ENCODE measurements at places on chromosomes 3 and 15.

- no peak for DNase-seq
Measured at GRCh38 chr15:48833526-48834239, 22.8 kb upstream of the CEP152 start.

DNA sequence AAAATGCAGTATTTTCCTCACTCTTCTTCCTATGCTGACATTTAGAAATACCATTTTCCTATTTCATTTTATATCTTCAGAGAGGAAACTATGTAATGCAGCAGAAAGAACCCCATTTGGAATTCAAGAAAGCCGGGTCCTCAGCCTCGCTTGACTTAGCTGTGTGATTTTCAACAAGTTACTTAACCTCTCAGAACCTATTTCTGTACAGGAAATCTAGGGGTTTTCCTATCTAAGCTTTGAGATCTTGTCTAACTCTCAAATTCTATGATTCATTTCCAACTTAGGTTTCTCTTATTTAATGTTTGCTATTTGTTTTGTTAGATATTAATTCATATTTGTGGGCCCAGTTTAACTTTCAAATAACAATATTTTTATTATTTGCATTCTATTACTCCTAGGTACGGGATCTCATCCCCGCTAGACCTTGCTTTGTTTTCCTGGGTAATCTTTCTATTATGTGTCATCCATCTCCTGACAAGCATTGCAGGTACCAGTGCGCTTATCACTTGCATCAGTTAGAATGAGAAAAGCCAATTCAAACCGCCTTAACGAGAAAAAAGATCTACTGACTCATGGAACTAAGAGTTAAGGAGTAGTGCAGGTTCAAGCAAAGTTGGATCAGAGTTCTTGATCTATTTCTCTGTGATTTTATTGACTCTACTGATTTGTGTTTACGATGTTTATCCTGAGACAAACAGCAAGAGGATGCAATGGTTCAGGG lies 70.6 kb upstream of the BHLHE40 start:
- DNase-seq: no peak

DNA sequence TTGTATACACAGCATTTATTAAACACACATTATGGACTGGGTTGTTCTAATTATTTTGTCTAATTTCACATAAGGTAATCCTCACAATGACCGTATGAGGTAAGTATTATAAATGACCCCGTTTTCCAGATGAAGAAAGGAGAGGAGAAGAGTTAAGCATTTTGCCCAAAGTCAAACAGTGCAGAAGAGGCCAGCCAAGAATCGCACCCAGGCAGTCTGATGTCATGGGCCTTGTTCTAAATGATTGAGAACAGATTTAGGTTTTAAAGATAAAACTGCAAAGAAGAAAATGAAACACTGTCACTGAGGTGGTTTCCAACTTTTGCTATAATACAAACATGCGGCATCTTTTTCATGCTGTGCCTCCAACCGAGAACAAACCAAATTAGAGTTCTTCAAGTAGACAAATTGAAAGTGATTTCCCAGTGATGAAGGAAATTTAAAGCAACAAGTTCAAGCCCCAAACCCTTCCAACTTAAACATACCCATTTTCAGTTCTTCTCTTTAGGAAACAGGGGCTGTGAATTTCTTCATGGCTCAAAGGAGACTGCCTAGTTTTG lies 155.3 kb downstream of the THRB start:
- DNase-seq: no peak

DNA sequence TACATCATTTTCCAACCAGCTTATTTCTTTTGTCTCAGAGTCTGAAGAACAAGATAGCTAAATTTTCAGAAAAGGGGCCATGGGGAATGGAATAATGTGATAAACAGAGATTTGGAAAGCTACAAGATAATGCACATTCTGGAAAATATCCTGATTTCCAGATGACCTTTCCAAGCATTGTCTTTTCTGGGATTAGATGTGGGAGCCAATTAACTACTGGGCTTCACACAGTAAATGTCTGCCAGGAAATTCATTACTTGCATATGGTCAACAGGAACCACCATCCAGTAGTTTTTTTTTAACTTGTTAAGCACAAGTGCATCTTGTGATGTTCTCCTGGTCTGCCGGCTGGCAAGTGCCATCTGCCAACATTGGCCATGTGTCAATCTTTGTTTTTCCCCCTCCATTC lies 131.1 kb upstream of the BFSP2 start:
- DNase-seq: no peak

DNA sequence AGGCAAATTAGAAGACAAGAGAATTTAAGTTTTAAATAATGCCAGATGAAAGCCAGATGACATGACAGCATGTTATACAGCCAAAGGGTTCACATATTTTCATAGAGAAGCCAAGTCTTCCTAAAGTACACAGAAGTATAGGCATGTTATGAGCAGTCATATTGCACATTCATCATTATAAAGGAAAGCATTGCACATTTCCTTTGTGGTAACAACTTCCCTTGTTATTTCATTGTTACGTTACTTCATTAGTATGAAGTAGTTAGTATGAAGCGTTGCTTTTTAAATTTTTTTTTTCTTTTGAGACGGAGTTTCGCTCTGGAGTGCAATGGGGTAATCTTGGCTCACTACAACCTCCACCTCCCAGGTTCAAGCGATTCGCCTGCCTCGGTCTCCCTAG lies 4.6 kb upstream of the ABCC5 start:
- no peak for DNase-seq

GRCh38 chr3:155352900-155353490 lies 59.5 kb upstream of the STRIT1 start:
- peak; percentile 35 for DNase-seq

DNA sequence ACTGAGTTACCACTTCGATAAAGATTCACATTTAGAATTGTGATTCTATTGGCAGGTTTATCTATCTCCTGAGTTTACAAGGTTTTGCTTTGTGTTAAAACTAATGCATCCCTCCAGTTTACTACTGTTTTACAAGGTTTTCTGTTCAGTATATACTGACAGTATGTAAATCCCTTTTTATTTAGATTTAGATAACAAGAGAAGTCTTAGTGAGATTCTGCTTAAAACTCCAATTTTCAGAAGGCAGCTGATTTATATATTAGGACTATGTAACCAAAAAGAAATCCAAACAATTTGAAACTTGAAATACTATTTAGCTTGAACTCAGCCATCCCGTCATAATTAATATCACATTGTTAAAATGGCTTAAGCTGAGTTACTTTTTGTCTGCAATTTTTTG lies 619.2 kb downstream of the NAALADL2 start:
- no peak for DNase-seq

DNA sequence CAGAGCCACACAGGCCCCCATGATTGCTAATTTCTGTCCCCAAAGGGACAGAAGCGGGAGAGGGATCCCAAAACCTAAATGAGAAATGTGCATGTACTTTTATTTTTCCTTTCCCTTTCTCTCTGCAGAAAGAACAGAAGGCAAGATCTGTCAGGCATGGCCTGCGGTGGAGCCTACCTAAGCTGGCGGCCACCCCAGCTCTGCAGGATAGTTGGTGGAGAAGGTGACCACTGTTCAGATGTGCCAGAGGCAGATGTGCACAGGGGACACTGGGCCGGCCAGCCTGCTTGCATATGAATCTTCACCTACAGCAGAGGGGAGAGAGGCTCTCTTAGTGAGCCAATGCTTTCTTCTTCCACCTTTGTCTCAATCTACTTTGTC lies 2.1 kb upstream of the AMOTL2 start:
- no peak for DNase-seq

DNA sequence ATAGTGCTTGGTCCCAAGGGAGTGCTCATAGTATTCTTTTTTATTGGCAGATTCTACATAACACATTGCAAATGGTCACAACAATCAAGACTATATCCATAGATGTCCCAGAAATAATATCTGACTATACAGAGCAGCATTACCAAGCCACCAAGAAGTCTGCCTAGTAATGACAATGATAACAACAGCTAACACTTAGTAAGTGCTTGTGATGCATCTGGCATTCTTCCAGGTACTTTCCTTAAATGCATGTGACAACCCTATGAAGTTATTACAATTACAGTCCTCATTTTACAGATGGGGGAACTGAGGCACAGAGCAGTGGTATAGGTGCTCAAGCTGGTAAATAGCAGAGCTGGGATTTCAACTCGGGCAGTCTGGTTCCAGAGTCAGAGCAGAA lies 49.6 kb upstream of the ICE2 start:
- no peak for DNase-seq

GRCh38 chr3:15287565-15288330 lies 44.6 kb downstream of the SH3BP5 start:
- no peak for DNase-seq

- DNase-seq: peak; percentile 82
Measured at GRCh38 chr3:4720316-4721075, 227.3 kb downstream of the ITPR1 start.

GRCh38 chr15:42504631-42505030 lies 9.2 kb downstream of the SNAP23 start:
- no peak for DNase-seq

DNA sequence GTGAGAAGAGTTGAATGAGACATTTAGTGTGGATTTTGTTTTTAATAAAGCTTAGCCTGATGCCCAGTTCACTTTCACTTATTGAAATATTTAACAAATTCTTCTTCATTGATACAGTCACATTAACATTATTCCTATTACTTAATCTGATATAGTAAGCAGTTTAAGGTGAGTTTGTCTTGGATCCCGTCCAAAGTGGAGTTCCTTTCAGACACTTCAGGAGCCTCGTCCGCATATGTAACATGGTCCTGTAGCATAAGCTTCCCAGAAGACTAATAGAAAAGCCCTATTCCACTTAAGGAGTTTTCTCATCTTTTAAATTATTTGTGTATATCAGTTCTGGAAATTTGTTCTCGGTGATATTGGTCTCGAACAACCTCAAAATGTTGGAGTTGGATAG lies 39.7 kb upstream of the MLF1 start:
- no peak for DNase-seq

GRCh38 chr15:89121414-89121813 lies 33.2 kb downstream of the ABHD2 start:
- no peak for DNase-seq

DNA sequence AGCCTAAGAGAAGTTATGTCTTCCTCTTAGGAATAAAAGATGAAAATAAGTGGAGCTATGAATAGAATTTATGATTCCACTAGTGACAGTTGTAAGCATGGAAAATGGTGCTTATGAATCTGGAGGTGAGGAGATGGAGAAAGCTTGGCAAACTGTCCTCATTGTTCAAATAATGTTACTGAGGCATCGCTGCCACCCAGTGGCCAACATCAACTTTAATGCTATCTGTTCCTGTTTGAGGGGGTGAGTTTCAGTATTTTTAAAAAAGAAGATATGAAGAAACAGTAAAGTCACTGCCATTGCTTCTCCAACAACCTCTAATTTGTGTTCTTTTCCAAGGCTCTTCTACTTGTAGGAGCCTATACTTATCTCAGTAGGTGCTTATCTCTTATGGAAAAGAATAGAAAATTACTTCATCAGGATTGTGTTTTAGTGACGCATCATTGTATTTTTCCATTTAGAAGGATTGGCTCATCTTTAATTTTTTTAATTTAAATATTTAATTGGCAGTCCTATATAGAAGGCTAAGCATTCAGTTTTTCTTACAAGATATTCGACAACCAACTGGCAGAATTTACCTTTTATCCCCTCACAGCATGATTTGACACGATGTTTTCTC lies 260.4 kb upstream of the P2RY1 start:
- peak; percentile 57 for DNase-seq

DNA sequence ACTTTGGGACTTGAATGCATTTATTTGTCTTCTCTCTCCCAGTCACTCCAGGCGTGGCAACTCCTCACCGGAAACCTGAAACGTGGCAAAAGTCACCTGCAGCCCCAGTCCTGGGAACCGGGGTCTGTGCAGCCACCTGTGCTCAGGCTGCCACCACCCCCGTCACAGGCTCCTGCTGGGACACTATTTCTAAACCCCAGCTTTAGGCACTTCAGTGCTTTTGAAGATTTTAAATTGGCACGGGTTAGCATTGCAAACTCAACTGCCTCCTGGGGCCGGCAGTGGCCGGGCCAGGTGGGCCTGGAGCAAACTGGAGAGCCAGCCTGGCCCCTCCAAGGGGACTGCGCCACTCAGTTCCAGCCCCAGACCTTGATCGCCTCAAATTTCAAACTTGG lies 146.7 kb upstream of the IQSEC1 start:
- DNase-seq: no peak

- DNase-seq: peak; percentile 78
Measured at GRCh38 chr3:13544293-13544831, 4.6 kb upstream of the FBLN2 start.

GRCh38 chr3:112074616-112075497 lies 11.3 kb upstream of the C3orf52 start:
- peak; percentile 78 for DNase-seq
